DMS79 treated with DMSO at 0.1 percent for 48 hours (cell line): ENCODE measurements at places on chromosomes 16 and 17.

- peak; percentile 82 for DNase-seq
These were observed 30.1 kb downstream of the CCL4 start for GRCh38 chr17:36133602-36134236.

DNA sequence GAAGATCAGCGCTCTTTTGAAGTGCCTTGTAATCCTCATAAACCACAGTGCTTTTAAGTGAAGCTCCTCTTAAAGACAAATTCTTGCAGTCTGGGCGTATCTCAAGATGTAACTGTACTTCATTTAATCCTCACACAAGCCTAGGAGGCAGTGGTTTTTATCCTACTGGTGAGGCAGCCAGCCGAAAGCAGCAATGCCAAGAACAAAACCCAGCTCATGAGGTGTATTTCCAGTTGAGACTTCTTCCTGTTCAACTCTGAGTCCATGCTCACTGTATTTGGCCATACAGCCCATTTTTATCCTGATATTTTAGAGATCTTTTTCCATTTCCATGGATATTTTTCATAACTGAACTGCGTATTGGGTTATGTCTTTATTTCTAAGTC lies 13.7 kb downstream of the CTRB2 start:
- DNase-seq, result no peak

- no peak for DNase-seq
These were observed 12.0 kb upstream of the RPL13 start for GRCh38 chr16:89548344-89549006.

- no peak for DNase-seq
These were observed 372.5 kb downstream of the SNX29 start for GRCh38 chr16:12348733-12349704.

DNA sequence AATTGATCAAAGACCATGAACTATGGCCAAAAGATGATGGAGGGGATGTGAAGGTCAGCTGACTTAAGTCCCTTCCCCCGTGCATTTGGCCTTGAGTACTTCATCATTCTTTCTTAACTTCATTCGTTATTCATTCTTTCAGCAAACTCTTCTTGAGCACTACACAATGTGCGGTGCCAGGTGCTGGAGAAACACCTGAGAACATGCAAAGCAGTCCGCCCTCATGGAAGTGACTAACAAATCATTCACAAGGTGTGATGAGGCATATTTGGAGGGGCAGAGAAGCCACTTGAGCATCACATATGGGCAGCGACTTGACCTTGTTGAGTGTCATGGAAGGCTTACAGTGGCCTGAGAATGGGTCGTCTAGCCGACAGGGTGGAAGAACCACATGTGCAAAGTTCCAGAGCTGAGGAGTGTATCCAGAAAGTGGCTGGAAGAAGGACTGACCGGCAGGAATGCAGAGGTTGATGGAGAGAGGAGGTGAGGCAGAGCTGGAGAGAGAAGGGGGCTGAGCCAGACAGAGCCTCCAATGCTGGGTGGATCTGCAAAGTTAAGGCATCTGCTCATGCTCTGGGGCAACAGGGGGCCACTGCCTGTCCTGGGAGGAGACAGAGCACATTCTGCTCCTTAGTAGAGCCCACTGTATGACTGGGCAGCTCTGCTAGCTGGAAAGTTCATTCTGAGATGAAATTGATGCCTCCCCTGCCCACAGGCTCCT lies 25.1 kb upstream of the EIF1 start:
- no peak for DNase-seq

GRCh38 chr16:77212741-77213541 lies 13.7 kb downstream of the SYCE1L start:
- peak; percentile 23 for DNase-seq

GRCh38 chr16:35207059-35207999 lies 1747.9 kb downstream of the TP53TG3F start:
- no peak for DNase-seq

- no peak for DNase-seq
These were observed 73.0 kb downstream of the SLC6A2 start for GRCh38 chr16:55728797-55729196.

GRCh38 chr17:35160354-35161201 lies 13.0 kb downstream of the UNC45B start:
- no peak for DNase-seq

DNA sequence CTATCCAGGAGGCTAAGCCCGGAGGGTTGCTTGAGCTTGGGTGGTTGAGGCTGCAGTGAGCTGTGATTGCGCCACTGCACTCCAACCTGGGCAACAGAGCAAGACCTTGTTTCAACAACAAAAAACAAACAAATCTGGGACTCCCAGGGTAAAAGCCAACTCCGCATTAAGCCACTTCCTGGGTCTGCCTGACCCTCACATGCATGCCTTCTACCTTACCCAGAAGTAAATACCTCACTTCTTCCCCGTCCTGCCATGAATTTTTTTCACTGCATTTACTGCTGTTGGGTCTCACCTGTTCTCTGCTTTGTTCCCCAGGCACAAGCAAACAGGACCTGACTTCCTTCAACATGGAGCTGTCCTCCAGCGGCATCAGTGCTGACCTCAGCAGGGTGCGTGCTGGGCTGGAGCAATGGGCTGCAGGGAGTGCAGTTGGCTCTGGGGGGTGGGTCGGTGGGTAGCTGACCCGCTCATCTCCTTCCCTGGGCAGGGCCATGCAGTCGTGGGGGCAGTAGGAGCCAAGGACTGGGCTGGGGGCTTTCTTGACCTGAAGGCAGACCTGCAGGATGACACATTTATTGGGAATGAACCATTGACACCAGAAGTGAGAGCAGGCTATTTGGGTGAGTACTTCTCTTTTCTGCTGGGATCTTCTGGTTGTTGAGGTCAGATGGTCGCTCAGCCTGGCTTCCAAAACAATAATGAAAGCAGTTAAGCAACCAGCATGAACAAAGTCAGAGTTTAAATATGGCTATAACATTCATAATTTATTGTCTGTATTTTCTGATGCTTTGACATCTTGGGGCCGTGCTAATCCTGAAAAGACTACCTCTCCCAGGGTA lies 16.4 kb downstream of the ITGAL start:
- no peak for DNase-seq

DNA sequence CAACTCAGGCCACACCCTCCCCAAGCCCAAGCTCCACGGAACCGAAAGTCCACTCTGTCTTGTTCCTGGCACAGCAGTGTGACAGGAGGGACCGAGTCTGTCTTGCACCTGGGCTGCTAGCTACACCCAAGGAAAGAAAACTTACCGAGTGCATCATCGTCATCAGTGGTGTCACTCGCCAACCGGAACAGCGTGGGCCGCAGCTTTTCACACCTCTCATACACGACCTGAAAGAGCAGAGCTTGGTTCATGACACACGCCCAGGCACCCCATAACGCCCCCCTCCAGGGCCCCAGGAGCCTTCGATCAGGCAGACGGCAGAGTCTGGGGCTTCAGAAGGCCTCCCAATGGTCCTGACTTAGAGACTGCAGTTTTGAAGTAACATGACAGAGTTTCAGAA lies 27.5 kb downstream of the GGA2 start:
- no peak for DNase-seq

DNA sequence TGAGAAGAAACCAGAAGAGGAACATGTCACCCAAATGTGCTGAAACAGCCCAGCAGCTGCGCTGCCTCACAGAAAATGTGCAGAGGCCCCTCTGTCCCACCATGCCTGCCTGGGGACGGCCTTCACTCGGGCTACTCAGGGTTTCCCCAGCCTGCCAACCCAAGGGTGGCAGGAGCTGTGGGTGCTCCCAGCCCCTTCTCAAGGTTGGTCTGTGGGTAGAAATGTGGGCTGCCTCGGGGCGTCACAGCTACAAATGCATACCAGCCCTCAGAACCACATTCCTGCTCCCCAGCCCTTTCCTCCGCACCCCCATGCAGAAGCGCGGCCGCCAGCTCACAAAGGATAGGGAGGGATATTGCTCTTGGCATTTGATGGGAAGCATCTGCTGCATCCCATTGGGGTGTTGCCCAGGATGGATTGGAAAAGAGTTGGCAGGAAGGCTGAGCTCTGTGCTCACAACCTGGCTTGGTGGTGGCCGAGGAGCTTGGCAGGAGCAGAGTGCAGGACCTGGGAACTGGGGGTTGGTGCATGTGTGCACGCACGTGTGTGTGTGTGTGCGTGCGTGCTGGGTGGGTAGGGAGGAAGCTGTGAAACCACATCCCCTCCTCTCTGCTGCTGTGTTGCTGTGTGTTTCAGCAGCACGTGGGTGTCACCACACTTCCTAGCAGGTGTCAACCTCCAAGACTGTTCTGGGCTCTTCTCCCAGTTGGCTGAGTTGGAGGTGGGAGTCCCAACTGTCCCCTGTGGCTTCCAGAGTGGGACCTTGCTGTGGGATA lies 304.4 kb downstream of the SEC14L1 start:
- no peak for DNase-seq

GRCh38 chr17:40038882-40039513 lies 15.2 kb downstream of the MED24 start:
- peak; percentile 97 for DNase-seq

- no peak for DNase-seq
These were observed 304.4 kb downstream of the SOX9 start for GRCh38 chr17:72425133-72425793.

DNA sequence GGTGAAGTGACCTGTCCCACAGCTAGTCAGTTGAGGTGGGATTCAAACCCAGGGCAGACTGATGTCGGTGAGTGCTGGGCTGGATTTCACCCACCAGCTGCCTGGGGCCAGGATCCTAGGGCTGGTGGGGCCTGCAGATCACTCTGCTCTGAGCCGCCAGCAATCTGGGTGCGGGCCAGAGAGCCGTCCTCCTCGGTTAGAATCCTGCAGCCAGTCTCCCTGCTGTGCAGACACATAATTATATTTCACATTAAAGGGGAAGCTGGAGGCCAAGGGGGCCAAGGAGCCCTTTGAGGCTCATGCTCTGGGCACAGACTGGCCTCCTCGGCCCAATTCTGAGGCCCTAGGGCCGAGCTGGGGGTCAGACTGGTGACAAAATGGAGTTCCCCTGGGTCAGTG lies 996 bp upstream of the KCNJ12 start:
- no peak for DNase-seq

- no peak for DNase-seq
These were observed 79.1 kb downstream of the MGAT5B start for GRCh38 chr17:76947309-76947708.

DNA sequence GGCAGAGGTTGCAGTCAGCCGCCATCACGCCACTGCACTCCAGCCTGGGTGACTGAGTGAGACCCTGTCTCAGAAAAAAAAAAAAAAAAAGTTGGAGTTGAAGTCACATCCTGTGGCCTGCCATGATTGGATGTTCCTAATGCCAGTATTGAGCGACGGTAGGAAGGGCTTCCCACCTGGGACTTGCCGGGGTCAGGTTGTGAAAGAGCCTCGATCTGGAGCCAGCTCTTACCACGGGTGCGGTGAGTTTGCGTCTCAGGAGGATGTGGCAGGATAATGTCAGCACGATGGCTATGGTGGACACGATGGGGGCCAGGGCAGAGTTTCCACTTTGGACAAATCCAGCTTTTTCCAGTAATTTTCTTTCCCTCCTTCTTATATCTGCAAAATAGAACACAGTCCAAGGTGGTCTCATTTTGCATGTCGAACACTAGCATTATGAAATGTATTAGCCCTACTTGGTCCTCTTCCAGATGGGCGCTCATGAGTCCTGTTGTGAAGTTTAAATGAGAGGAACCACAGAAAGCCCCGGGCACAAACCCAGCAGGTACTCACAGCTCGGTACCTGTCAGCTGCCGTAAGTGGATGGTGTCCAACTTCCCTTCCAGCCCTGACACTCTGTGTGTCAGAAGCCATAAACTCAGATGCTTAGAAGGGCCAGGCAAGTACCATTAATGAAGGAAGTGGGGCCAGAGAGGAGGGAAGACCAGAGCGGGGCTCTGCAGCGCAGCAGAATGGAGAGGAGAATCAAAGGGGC lies 22.2 kb downstream of the ABCC12 start:
- peak; percentile 29 for DNase-seq

DNA sequence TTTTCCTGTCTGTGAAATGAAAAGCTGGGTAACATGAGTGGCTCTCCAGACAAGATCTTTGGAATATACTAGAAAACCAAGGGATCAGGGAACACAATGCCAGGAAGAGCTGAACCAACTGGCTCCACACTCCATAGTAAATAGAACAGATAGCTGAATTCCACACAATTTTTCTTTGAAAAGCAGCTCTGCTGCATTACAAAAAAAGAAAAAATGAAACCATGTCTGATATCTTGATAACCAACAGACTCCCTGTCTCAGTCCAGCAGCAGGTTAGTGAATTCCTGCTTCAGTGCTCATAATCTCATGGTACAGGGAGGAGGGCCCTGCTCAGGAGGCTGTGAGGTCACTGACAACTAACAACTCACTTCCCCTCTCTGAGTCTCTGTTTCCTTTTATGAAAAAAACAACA lies 97.1 kb downstream of the CDH11 start:
- no peak for DNase-seq

DNA sequence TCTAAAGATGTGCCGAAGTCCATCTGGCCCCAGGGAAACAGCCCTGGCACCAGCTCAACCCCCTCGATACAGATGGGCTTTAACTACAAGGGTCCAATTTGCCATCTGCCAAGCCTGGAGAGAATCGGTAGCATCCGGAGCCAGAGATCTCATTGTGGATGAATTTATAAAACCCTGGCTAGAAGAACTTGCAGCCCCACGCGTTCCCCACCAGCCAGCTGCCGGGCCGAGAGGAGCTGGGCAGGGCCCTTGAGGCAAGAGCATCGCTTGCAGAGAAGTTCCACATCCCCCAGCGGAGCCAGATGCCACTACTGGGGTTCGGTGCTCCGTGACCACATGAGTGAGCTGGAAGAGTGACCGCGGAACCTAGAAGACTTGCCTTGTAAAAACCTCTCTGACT lies 65.3 kb upstream of the NOL11 start:
- DNase-seq, result no peak

- DNase-seq, result no peak
These were observed 4.9 kb downstream of the NACA2 start for GRCh38 chr17:61586031-61586566.

DNA sequence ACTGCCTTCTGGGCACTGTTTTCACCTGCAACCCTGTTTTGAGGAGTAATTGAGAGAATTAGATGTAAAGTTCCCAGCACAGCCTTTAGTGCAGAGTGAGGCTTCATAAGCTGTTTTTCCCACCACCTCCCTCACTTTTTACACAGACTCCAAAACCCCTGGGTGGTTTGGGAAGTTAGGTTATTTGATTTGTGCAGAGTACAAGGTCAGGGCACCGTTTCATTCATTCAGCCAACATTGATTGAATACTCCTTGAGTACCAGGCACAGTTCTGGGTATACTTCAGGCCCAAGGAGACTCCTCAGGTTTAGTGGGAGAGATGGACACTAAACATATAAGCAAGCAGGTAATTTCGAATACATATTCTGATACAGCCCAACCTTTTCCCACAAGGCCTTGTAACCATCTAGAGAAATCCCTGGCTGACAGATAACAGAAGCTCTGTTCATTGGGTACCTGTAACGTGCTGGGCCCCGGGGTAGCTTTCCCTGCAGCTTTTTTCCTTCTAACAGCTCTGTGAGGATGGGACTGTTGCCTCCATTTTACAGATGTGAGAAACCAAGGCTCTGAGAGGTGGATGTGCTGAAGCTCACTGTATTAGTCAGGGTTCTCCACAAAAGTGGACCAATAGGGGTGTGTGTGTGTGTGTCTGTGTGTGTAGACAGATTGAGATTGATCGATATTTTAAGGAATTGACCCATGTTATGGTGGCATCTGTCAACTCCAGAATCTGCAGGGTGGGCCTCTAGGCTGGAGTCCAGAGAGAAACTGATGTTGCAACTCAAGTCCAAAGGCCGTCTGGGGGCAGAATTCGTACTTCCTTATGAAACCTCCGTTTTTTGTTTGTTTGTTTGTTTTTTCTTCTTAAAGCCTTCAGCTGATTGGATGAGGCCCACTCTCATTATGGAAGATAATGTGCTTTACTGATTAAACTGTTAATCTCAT lies 234.7 kb downstream of the SNX29 start:
- DNase-seq, result no peak

GRCh38 chr17:7687072-7687907 lies at the start of gene TP53:
Gene TP53, minus strand, starts transcription at chr17:7687490. Its CDS starts 10,896 bp downstream, at chr17:7676594.
- peak; percentile 90 for DNase-seq
